ENCODE measurements at places on chromosomes 2 and 18.

- peak; percentile 72 for DNase-seq
Measured at GRCh38 chr2:26144953-26145680, 27.8 kb upstream of the GAREM2 start.

DNA sequence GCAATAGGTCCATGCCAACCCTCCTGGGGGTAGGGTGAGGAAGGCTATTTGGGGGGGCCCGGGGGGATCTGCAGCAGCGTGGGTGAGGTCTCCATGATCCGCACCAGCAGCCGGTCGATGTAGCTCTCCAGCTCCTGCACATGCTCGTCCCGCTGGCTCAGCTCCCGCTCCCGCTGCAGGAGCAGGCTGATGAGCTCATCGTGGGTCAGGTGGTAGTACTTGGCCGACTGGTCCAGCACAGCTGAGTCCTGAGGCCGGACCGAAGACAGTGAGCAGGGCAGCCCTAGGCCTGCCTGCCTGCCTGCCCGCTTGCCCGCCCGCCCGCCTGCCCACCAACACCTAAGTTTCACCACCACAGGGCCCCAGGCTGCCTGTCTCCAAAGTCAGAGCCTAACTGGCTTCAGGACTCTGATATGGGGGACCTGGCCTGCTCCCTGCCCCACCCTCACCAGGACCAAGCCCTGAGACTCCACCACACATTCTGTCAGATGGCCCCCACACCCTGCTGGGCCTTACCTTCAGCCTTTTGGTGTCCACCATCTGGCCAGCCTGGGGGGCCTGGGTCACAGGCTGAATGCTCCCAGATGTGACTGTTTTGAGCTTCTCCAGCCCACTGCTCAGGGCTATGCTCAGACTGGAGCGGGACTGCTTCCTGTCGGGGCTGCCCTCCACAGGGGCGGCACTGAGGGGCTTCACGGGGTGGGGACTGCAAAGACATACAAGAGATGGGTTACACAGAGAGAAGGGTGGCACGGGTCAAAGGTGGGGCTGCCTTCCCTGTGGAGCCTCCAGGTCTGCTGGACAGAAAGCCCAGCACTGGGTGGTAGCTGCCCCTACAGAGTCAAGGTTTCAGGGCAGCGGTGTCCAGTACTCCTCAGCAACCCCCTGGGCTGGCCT is 4.2 kb upstream of the SFXN5 start:
- DNase-seq, result no peak

DNA sequence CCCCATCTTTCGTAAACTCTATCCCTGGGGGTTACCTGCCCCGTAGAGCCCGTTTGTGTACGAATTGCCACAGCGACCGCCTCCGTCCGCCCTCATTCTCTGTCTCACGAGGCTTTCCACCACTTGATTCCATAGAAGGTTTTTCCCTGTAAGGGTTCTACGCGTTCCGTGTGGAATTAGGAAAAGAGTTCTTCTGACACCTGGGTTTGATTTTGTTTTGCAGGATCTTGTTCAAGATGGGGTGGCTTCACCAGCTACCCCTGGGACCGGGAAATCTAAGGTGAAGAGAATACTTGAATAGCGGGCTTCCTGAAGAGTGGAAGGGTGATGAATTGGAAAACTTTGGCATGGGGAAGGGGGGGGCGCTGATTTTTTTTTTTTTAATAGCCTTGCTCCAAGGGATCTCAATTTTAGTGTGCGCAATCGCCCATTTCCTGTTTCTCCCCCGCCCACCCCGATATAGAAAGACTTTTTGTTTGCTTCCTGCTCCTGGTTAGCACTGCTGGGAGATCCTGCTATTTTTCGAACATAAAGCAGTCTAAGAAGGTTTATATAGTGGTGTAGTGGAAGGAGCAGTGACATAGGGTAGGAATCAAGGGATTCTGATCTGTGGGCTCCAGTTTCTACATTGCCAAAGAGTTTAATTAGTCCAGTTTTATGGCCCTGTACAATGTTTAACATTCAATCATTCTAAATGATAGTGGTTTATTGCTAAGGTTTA is 564 bp downstream of the GCC2 start:
- peak; percentile 40 for DNase-seq

DNA sequence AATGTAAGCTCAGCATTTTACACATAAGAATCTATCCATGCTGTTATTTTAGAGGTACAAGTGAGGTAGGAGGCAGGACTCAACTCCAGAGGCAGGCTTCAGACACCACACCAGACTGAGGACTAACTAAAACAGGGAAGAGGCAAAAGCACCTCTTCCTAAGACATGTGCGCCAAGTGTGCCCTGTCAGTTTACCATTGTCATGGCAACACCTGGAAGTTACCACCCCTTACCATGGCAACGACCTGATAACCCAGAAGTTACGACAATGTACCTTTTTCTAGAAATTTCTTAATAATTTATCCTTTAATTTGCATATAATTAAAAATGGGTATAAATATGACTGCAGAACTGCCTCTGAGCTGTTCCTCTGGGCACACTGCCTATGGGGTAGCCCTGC is 160.1 kb downstream of the FAM124B start:
- no peak for DNase-seq

- no peak for DNase-seq
Measured at GRCh38 chr2:146251328-146251727, 1593.5 kb upstream of the ACVR2A start.

DNA sequence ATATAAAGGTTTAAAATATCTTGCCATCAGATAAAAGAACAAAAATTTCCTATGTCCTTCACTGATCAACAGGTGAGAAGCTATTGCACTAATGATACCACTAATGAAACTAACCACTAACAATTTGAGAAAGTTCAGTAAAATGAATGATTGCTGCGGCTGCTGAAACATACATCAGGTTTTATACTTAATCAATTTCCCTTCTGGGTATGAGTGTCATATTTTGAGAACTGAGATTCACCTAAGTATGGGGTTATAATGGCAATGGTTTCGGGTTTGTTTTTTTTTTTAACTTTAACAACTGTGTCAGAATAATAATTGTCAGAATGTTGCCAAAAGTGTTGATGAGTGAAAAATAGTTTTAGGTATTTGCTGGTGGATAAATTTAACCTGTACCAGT is 151.3 kb upstream of the SLC39A10 start:
- no peak for DNase-seq

- no peak for DNase-seq
Measured at GRCh38 chr2:164205347-164205746, 415.9 kb downstream of the GRB14 start.

- no peak for DNase-seq
Measured at GRCh38 chr2:148789059-148789458, 86.0 kb upstream of the KIF5C start.

DNA sequence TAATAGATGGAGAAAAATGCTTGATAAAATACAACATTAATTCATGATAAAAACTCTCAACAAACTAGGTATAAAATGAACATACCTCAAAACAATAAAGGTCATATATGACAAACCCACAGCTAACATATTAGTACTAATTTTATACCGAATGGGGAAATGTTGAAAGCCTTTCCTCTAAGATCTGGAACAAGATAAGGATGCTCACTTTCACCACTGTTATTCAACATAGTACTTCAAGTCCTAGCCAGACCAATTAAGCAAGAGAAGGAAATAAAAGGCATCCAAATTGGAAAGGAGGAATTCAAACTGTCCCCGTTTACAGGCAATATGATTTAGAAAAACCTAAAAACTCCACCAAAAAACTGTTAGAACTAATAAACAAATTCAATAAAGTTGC is 61.5 kb upstream of the CTIF start:
- no peak for DNase-seq

GRCh38 chr2:23761638-23762037 is 165.3 kb downstream of the ATAD2B start:
- no peak for DNase-seq

- DNase-seq, result no peak
Measured at GRCh38 chr2:168703926-168704325, 98.5 kb upstream of the NOSTRIN start.

GRCh38 chr18:50287028-50287440 is 458 bp downstream of the CXXC1 start:
- DNase-seq, result no peak

- DNase-seq, result no peak
Measured at GRCh38 chr2:4965556-4966320, 726.4 kb upstream of the SOX11 start.

Measured in stimulated activated CD4-positive, alpha-beta T cell treated with anti-CD3 and anti-CD28 coated beads, Interleukin-2, amount 100 ng/mL, for 24 hours (primary cell).